ENCODE measurements at places on chromosomes 11 and 22.

DNA sequence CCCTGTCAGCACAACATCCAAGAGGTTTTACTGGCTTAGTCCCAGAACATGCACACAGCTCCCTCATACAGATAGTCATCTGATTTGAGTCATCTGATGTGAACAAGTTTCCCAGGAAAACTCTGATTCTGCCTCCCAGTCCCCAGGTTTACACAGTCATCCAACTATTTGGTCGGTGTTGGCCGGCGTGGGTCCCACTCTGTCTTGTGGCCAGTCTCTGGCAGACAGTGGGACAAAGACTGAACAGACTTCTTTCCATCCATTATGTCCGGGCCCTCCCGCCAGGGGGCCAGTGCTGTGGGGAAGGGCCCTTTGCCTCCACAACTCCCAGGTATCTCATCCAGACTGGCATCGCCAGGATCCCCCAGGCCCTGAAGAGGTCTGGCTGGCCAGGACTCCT, 60.0 kb downstream of the BTG4 start:
- DNase-seq: no peak

GRCh38 chr11:26286472-26287066, 45.4 kb upstream of the ANO3 start:
- no peak for DNase-seq

- no peak for DNase-seq
Observed at GRCh38 chr11:10522921-10523320, 18.1 kb downstream of the RNF141 start.

DNA sequence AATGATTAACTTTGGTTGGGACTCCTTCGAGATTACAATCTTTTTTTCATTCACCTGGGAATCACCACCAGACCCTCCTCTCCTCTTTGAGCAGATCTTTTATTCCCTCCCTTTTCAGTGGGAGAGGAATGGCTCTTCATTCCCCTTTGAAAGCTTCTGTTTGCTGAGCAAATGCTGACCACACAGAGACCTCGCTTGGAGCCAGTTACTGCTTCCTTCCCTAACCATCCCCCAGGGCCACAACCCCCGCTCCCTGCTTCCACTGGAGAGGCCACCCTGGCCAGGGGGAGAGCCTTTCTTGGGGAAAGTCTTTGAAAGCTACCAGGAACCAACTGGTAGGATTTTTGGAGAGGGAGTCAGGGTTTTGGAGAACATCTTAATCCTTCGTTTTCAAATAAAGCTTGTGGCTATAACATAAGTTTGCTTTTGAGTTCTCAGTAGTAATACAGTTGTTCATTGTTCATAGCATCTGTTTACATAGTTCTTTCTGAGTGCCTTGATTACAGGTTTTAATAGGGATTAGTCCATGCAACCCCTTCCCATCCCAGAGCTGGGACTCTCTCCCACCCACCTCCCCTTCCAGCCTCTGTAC, 138.4 kb downstream of the DBX1 start:
- DNase-seq: no peak

DNA sequence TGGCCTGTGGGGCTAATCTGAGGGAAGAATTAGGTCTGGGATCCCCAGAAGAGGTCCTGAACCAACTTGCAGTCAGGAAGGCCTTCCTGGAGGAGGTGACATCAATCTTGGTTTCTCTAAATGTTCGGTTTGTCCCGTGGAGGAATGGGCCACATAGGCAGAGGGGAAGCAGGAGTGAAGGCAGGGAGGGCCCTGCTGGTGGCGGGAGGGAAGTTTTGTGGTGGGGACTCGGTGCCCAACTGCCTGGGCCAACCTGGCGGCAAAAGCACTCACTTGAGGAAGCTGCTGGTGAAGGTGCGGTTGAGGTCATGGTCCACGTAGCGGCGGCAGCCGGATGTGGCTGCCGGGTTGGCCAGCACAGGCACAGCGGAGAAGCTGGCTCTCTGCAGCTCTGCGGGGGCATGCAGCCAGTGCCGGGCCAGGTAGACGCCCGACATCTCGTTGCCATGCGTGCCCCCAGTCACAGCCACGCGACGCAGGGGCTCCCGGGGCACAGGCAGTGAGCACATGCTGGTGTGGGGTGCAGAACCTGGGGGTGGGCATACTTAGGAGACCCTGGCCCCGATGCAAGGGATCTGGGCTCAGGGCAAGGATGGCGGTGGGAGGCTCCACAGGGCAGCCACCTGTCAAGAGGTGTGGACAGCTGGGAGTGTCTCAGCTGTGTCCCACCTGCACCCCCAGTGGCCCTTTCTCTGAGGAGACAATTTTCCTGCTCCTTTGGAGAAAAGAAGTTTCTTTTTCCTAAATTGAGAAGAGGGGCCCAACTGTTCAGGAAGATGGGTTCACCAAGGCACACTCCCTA, 3.8 kb downstream of the ACY3 start:
- DNase-seq: peak; percentile 39

GRCh38 chr11:76654298-76654851, 16.2 kb downstream of the LRRC32 start:
- peak; percentile 86 for DNase-seq

GRCh38 chr11:66849501-66850234, 6.4 kb downstream of the RCE1 start:
- DNase-seq: no peak

DNA sequence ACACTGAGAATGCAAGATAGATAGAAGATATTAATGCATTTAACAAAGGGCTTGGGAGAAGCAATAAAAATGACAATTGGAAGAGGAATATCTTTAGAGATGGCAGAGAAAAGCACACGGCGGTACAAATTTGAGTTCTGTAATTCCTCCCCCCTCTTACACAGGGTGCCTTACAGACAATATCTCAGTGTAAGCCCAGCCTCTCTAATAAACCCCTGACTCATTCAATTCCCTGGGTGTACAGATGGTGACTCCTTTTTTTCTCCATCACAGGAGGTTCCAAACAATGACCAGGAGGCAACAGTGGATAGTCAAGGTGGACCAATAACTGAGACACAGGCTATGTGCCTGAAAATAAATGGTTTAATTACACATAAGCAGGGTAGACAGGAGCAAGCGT, 598.6 kb downstream of the OPCML start:
- no peak for DNase-seq

GRCh38 chr11:102457865-102458264, 5.3 kb upstream of the TMEM123 start:
- no peak for DNase-seq

GRCh38 chr11:69587454-69588090, 53.4 kb upstream of the CCND1 start:
- no peak for DNase-seq

GRCh38 chr11:128680906-128681305, 13.0 kb upstream of the FLI1 start:
- DNase-seq: no peak

DNA sequence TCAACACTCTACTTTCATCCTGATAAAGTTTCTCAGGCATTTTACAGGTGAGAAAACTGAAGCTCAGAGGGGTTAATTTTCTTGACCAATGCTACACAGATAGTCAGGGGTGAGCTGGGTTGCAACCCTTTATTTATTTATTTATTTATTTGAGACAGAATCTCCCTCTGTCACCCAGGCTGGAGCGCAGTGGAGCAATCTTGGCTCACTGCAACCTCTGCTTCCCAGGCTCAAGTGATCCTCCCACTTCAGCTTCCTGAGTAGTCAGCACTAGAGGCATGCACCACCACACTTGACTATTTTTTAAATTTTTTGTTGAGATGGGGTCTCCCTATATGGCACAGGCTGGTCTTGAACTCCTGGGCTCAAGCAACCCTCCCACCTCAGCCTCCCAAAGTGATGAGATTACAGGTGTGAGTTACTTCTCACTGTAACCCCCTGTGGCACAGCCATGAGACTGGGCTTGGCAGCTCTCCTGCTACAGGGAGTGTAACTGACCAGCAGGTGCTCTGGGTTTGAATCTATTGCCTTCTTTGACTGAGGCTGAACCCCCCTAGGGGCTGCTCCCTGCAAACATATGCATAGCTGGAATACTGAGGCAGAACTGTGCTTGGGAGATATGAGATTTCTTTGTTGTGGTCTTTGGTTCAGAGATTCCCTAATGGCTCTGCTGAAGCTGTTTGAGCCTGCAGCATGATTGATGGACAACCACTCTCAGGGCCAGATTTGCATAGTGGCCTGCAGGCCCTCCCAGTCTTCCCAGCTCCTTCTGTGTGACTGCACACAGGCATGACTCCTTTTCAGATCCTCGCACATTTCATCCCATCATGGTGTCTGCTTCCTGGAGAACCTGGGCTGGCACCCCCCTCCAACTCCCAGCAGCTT, 6.1 kb downstream of the C11orf96 start:
- DNase-seq: no peak

DNA sequence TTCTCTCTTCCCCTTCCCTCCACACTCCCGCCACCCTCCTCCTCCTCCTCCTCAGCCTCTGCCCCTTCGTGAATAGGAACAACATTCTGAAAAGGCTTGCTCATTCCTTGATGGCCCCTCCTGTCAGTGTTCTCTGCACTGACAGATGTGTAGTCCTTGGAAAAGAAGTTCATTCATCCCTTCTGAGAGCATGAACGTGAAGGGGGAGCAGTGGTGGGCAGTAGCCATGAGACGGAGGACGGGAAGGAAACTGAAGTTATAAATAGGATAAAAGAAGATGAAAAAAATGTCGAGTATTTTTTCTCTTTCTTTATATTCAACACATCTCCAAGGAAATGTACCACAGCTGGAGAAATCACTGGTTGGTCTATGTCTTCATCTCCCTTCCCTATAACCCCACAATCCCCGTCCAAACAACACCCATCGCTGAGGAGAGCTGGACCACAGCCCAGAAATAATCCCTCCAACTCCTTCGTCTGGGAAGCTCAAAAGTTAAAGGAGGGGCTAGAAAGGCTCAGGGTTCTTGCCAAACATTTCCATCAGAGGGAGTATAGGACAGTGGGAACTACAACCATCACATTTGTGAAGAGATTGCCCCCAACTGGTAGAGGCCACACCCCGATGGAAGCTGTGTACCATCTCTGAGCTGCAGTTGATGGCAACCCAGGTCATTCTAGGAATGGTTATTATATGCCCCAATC, 33.5 kb downstream of the ETS1 start:
- DNase-seq: no peak

- DNase-seq: no peak
Observed at GRCh38 chr11:75365711-75366181, 14.3 kb upstream of the ARRB1 start.

GRCh38 chr22:38567531-38568285, 2.3 kb downstream of the DMC1 start:
- no peak for DNase-seq

DNA sequence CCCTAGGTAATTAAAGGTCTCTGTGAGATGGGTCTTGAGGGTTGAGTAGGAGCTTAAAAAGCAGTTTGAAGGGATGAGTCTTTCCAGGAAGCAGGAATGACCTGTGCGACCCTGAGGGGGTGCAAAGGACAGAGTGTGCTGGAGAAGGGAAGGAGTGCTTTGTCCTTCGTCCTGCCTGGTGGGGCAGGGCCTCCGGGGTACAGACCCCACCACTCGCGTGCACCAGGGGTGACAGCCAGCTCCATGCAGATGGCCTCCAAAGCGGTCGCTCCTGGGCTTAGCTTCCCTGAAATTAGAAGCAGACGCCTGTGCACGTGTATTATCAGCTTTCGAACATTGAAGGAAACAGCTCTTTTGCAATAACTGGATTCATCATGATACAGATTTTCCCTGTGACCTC, 959.8 kb downstream of the BRD1 start:
- no peak for DNase-seq

GRCh38 chr11:26331911-26332571, at the start of gene ANO3:
ANO3 (plus strand) TSS chr11:26332130; CDS start chr11:26332276, 146 bp downstream.
- DNase-seq: peak; percentile 49

- no peak for DNase-seq
Observed at GRCh38 chr11:70517988-70518907, 119.9 kb downstream of the CTTN start.

- no peak for DNase-seq
Observed at GRCh38 chr11:88402192-88402715, 64.7 kb upstream of the CTSC start.

DNA sequence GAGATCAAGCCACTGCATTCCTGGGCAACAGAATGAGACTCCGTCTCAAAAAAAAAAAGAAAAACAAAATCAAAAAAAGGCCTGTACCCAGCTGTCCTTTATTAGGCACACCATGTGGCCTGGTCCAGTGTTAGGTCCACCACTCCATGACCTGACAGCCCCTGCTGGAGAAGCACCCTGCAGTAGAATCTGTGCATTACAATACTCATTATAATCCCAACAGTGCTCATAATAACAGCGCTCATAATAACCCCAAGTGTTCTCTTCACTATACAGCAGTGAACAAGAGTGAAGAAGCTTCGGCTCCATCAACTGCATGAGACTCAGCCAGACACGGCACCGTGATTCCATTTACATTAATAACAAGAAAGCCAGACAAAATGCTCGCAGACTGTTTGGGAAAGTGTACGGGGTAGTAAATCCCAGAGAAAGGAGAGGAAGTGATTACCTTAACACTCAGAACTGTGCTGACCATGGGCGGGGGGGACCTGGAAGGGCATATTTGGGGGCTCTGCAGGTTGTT, 8.9 kb upstream of the EHD1 start:
- no peak for DNase-seq

DNA sequence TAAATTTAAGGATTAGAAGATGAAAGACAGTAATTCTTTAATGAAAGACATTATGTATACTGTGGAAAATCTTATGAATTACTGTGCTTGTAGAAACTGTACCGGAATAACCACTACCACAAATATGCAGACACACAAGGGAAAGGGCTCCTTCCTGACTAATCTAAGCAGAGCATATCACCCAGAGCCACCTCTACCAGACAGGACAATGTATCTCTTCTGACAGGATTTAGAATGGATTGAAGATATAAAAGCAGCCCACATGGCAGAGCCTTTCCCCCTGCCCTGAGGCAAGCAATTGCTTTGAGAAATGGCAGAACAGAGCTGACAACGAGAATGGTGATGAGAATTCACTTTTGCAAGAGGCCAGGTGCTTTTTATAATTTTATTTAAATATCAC, 144.1 kb downstream of the NOX4 start:
- no peak for DNase-seq

GRCh38 chr11:131592734-131593133, 222.3 kb downstream of the NTM start:
- no peak for DNase-seq

DNA sequence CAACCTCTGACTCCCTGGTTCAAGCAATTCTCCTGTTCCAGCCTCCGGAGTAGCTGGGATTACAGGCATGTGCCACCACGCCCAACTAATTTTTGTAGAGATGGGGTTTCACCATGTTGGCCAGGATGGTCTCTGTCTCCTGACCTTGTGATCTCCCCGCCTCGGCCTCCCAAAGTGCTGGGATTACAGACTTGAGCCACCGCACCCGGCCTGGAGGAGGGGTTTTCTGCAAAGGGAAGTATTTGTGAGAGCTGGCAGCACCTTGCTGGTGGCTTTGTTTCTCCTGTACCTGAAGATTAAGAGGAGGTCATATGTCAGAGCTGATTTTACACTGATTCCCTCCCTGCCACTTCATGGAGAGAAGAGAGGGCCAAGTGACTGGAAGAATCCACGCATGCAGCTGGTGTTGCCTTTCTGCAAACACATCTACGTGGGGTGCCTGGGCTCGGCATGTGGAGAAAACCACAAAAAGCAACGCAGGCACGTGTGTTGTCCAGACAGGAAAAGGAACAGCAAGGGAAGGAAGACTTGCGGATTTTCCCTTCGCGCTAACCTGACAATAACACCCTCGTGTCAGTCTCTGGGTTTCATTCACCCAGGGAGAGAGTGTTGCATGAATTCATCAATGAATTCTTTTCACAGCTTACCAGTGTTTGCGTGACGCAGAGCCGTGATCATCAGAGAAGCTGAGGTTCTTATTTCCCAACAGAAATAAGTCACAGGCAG, 61.9 kb downstream of the TSPAN18 start:
- no peak for DNase-seq

GRCh38 chr11:87299041-87299481, 261.3 kb downstream of the TMEM135 start:
- no peak for DNase-seq
